ENCODE measurements at places on chromosomes 11 and 22.

- peak; percentile 60 for DNase-seq
Measured at GRCh38 chr11:86708669-86709068, 36.3 kb upstream of the ME3 start.

DNA sequence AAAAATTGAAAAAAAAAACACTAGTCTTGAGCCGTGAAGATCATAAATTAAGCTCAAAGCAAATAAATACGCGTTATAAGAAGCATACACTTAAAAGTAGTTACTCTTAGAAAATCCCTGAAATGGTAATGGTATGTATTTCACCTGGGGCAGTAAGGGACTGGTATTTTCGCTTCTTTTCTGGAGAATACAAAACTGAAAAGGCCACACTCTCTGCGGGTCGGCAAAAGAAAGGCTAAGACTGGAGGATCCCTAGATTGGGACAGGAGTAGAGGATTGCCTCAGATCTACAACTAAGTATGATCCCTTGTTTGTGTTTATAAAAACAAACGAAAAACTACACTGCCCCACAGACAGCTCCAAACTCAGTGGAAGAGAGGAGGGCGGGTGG is 617 bp downstream of the TSG101 start:
- DNase-seq, result no peak

DNA sequence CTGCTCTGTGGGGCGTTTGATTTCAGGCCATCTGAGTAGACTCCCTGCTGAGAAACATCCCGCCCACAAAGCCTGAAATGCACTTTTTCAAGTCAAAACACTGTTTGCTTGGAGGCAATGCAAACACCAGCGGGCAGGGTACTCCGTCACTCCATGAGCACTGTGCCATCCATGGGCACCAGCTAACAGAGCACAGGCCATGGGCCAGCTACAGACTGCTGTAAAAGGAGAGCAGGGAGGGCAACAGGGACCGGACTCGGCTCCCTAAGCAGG is 16.6 kb upstream of the EFCAB6 start:
- peak; percentile 4 for DNase-seq

- peak; percentile 44 for DNase-seq
Measured at GRCh38 chr22:22721681-22722354, 77.4 kb downstream of the GGTLC2 start.

DNA sequence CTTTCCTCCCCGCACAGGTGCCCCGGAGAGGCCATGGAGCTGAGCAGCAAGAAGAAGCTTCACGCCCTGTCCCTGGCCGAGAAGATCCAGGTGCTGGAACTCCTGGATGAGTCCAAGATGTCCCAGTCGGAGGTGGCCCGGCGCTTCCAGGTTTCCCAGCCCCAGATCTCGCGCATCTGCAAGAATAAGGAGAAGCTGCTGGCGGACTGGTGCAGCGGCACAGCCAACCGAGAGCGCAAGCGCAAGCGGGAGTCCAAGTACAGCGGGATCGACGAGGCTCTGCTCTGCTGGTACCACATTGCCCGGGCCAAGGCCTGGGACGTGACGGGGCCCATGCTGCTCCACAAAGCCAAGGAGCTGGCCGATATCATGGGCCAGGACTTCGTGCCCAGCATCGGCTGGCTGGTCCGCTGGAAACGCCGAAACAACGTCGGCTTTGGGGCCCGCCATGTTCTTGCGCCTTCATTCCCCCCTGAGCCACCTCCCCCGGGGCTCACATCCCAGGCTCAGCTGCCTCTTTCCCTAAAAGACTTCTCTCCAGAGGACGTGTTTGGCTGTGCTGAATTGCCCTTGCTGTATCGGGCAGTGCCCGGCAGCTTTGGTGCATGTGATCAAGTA is 1.3 kb downstream of the TIGD3 start:
- peak; percentile 48 for DNase-seq

GRCh38 chr11:121801394-121801748 is 314.6 kb downstream of the BLID start:
- peak; percentile 21 for DNase-seq

- DNase-seq, result no peak
Measured at GRCh38 chr22:18987765-18988164, 51.7 kb upstream of the PRODH start.

GRCh38 chr22:19880786-19881569 is 26.3 kb upstream of the GNB1L start:
- DNase-seq, result peak; percentile 98

DNA sequence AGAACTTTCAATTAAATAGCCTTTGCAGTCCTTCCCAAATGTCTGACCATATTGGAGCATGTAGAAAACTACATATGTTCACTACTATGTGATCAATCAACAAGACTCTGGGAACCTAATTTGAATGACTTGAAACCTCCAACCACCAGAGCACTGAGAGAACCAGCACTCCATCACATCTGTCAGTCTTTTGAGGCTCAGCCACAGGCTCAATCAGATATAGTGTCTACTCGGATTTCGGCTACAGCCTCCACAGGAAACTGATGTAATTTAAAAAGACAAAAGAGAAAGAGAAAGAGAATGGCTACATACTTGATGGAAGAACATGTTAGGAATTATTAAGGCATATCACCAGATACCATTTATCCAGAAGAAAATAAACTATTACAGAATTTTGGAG is 859.0 kb downstream of the FAM181B start:
- DNase-seq, result no peak

DNA sequence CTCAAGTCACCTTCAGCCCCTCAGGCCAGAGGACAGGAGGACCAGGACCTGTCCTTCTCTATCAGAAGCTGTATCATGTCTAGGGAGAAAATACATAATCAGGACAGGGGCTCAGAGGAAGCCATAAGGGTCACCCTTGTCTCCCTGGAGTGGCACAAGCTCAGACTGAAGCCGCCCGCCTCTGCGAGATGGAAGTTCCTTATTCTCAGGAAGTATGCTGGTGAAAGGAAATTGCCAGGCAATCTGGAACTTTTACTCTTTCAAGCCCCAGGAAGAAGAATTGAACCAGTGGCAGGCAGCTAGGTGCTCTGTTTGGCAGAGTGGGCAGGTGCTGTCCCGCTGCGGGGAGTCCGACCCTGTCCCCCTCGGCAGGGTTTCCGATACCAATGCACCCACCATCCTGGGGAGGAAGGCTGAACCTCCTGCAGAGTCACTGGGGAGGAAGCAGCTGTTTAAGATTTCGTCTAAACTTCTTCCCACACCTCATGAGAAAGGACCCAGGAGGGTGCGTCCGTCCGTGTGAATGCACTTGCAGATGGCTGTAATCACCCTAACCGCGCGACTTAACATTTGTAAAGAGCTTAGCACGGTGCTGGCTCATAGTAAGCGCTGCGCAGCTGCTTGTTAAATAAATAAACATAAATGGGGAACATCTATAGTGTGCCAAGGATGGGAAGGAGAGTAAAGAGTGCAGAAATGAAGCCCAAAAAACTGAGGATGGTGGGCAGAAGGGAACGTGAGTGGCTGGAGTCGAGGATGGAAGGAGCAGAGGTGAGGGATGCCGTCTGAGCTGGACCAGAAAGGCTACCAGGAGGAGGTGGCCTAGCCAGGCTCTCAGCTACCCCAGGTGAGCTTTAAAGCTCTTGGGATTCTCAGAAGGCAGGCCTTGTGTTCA is 5.0 kb upstream of the ANO1 start:
- no peak for DNase-seq

GRCh38 chr22:45094825-45095224 is 68.9 kb upstream of the NUP50 start:
- no peak for DNase-seq
